ENCODE measurements at places on chromosomes 1 and 21. TPM values are rescaled to one million over a fixed set of nuclear protein-coding genes. Genes with fewer than 3 reads are reported as not detected.

Gene FAM131C
- 3.8 TPM for total RNA-seq

Gene HEYL
- total RNA-seq, result 0.77 TPM

Gene PPIE
- total RNA-seq, result 21.8 TPM

Gene PRMT2
- total RNA-seq, result 40.4 TPM

Gene CHD1L
- 83.3 TPM for total RNA-seq

Gene TAS1R3
- total RNA-seq, result 0.30 TPM

Gene IL10
- total RNA-seq, result not detected

Gene SAMSN1
- total RNA-seq, result not detected

Gene EPHA8
- total RNA-seq, result 1.3 TPM

Gene LIN28A
- total RNA-seq, result not detected

Gene MORC3
- total RNA-seq, result 21.5 TPM

Gene SLC30A7
- total RNA-seq, result 25.6 TPM

Gene SH2D5
- 0.87 TPM for total RNA-seq

All from NCI-H460 (cell line).